T-helper 1 cell (primary cell): ENCODE measurements at places on chromosomes 6 and 20.

DNA sequence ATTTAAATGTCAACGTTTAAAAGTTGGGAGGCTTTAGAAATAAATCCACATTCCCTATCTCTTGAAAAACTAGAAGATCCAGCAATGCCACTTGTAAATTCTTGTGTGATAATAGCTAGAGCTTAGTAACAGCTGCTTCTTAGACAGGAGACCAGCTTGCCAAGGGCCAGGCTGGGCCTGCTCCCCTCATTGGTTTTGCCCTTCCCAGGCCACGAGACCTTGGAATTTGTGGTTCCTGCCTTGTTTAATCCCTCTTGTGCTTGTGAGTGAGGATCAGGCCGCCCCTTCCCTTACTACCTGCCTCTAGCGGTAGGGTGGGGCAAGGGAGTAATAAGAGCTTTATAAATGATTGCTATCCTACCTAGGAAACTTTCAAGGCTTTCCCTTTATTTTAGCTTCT lies 363.5 kb downstream of the SYNE1 start:
- DNase-seq = no peak

- DNase-seq = no peak
These were observed 86.2 kb upstream of the PTPRK start for GRCh38 chr6:128606611-128607010.

DNA sequence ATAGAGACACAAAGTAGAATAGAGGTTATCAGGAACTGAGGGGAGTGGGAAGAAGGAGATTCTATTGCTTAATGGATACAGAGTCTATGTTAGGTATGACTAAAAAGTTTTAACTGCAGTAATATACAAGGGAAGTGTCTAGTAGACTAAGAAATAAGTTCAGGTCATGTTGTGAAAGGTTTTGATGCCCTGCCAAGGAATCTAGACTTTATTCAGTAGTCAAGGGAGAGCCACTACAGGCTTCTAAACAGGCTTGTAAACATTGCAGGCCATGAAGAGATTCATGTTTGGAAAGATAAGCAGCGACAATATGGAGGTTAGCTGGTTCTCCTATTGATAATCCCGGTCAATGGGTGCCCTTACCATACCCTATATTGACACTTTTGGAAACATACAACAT lies 352.8 kb upstream of the SOX4 start:
- no peak for DNase-seq

- no peak for DNase-seq
These were observed 87.0 kb upstream of the OLIG3 start for GRCh38 chr6:137581019-137581707.

DNA sequence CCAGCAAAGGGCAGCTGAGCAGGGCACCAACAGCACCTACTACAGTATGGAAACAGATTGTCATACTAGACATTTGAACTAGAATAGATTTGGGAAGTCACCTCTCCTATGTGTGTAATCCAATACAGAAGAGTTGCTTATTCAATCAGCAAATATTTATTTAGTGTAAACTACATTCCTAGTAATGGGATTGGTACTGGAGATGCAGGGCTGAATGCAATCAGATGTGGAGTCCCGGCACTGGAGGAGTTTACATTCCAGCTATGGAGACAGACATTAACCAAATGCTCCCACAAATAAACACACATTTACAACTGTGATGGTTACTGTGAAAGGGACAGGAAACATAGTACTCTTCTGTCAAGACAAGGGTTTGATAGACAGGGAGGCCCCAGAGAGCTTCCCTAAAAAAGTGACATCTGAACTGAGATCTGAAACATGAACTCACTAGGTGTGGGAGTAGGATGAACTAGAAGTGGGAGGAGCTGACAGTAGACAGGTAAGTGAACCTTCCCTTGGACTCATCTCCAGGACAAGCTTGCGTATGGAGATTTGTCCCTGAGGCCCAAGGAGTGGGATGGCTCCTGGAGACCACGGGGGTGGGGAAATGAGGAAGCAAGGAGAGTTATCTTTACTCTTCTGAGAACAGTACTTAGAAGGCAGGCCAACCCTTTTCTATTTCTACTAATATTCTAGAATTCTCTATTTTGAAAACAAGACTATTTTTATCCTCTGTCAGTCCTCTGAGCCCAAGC lies 420.5 kb downstream of the MAFB start:
- DNase-seq = no peak

DNA sequence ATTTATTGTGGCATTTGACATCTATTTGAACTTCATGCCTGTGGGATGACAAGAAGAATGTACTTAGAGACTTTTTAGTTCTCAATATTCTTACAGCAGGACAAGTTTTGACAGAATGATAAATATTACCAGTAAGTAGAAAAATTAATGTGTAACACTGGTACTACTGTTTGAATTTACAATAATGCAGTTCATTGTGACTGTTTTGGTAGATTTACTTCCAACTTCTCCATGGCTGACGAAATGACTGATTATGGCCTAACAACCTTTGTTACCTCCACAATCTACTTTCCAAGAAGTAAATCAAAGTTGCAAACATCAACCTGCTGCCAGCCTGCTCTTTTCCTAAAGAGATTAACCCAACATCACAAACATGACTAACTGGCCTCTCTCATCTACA lies 38.5 kb downstream of the PAK5 start:
- no peak for DNase-seq
